ENCODE measurements at places on chromosomes 1 and 21. TPM values are rescaled to one million over a fixed set of nuclear protein-coding genes. Genes with fewer than 3 reads are reported as not detected.

DNA sequence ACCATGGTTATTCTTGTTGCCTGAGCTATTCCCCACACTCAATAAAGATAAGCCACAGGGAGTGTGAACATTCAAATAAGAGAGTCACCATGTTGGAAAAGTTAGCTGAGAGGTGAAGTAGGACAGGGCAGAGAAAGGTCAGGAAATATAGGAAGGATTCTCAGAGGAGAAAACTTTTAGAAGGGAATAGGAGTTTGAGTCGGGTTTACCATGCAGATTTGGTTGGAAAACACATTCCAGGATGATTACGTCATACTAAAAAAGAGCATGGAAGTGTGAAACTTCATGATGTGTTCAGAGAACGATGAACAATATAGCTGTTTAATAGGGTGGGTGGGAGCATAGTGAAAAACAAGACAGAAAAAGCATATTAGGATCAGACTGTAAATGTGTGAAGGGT lies 1125.3 kb upstream of the ADGRL2 start:
- no peak for DNase-seq

DNA sequence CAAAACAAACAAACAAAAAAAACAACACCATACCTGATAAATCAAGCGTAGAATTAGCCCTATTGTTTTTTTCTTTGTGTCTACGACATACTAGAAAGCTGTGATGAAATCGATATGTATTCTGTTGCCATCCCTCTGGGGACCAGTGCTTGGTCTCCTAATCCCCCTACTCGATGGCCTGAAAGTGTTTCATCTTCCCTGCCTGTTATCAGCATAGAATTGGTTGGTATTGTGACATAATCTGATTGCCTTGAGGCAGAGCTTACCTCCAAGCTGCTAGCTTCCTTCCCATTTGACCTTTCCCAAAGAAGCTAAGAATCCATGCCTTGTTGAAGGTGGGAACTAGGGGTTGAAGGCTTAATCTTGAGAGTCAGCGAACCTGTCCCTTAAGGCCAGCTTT lies 40.7 kb upstream of the PIGV start:
- DNase-seq: no peak

Gene C1orf141
- total RNA-seq: not detected

Gene RAD54L
- total RNA-seq: not detected

DNA sequence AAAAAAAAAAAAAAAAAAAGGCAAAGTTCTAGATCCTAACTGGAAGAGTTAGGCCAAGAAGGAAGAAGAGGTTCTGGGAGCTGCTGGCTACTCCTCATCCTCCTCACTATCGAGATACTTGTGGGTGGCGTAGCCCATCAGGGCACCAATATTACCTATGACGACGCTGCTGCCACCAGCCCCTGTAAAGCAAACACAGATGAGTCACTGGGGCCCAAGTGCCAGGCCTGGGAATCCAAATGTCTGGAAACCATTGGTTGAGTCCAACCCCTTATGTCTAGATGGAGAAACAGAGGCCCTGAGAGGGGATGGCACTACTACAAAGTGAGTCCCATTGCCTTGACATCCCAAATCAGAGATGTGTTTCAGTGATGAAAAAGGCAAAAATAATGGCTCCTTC lies 5.7 kb downstream of the IFI6 start:
- DNase-seq: no peak

Gene S100A7A
- total RNA-seq: not detected

Data from sigmoid colon (tissue), 7 donors.